ENCODE measurements at places on chromosomes 3 and 15.

- peak; percentile 54 for DNase-seq
Measured at GRCh38 chr15:67833710-67834511, 5.9 kb downstream of the RNU6-1 start.

DNA sequence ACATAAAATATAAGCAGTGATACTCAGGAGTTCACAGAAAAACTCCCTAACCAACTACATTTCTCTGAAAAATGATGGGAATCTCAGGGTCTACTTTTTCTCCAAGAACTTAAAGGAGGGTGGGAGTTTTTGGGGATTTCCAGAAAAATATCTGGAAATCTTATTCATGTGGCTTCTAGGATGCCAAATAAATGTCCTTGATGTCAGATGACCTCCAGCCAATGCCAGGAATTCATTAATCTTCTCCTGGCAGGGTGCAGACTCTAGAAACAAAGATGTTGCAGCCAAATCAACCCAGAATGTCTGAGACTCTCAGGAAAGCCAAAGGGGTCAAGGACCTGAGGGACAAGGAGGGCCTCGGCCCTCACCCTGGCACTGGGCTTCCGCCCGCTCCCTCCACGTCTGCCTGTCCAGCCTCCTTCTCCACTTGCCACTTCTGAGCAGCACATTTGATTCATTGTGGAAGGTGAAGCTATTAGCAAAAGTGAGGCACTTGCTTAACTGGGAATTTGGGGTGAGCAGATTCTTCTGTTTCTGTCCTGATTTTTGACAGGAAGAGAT is 61.9 kb upstream of the HEG1 start:
- no peak for DNase-seq

DNA sequence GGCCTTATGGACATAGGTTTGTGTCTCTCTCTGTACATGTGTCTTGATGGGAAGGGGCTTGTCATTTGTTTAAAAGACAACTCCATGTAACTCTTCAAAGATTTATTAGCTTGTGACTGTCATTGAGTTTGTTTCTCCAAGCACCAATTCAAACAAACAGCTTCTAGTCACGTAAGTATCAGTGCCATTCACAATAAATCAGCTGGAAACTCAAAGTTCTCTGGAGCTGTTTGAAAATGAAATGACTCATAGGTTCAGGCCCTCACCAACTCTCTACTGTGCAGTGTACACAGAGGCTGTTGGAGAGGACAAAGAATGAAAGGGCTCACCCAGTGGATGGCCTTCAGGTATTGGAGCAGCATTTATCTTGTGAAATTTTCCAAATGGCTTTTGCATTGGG is 476.3 kb downstream of the AGBL1 start:
- no peak for DNase-seq

GRCh38 chr3:175511219-175511785 is 652.2 kb downstream of the NAALADL2 start:
- no peak for DNase-seq

GRCh38 chr3:129006864-129007263 is 5.8 kb downstream of the EFCC1 start:
- DNase-seq, result no peak

- DNase-seq, result no peak
Measured at GRCh38 chr3:122598556-122598955, 21.1 kb downstream of the PARP15 start.

GRCh38 chr15:63385911-63386531 is 4.4 kb upstream of the CA12 start:
- no peak for DNase-seq

DNA sequence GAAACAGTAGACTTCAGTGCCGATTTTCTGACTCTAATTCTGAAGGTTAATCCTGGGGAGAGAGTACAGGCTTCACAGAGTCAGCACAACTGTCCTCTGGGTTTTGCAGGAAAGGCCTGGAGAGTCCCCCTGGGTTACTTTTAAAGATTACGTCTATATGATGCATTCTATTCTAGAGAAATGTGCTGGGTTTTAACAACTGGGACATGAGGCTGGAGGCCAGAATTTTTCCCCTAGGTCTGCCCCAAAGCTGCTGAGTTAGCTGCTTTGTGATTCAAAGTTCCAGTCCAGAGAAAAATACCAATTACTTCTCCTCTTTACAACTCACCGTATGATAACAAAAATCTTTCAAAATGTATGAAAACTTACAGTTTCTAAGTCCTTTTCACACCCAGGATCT is 240.7 kb upstream of the TPRG1 start:
- no peak for DNase-seq

GRCh38 chr3:151268267-151269235 is 9.8 kb downstream of the P2RY14 start:
- no peak for DNase-seq

- DNase-seq, result no peak
Measured at GRCh38 chr3:64440498-64440897, 215.2 kb upstream of the PRICKLE2 start.

DNA sequence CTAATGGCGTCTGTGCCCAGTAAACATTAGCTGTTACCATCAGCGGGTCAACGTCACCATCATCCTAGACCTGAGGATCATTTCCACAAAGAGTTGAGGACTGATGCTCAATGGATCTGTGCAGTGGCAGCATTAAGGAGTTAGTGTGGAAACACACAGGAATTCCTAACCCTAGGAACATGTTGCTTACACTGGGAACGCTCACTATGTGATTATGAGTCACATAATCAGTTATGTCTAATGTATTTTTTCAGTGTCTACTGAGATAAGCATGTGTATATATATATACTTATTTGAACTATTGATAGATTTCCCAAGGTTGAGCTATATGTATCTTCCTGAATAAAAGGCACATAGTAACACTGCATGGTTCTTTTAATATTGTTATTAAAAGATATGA is 19.0 kb downstream of the ARNT2 start:
- no peak for DNase-seq

GRCh38 chr15:51108933-51109550 is 14.3 kb upstream of the TNFAIP8L3 start:
- DNase-seq, result no peak

- no peak for DNase-seq
Measured at GRCh38 chr3:99645277-99646106, 7.1 kb downstream of the COL8A1 start.

DNA sequence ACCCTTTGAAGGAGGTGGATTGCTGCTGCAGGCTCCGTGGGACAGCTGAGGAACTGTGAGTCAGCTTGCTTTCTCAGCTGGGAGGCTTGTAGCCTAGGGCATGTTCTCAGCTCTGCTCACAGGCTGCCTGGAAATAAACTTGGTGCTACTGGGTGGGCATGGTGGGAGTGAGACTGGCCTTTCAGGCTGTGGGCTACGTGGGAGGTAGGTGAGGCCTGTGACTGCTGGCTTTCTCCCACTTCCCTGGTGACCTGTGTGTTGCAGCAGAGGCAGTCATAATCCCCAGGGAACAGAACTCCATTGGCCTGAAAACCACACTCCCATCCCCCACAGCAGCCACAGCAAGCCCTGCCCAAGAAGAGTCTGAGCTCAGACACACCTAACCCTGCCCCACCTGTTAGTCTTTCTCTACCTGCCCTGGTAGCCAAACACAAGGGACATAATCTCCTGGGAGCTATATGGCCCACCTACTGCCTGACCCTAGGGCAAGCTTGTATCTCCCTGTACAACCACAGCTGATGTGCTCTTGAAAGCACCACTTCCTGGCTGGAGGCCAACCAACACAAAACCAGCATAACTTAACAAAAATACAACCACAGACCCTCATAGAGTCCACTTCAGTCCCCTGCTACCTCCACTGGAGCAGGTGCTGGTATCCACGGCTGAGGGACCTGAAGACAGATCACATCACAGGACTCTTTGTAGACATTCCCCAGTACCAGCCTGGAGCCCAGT is 236.5 kb downstream of the SQOR start:
- no peak for DNase-seq

- no peak for DNase-seq
Measured at GRCh38 chr15:98083203-98083910, 122.9 kb downstream of the ARRDC4 start.

GRCh38 chr3:138945709-138946662 is 951 bp downstream of the FOXL2 start:
- no peak for DNase-seq

GRCh38 chr15:57018151-57018550 is 99.7 kb downstream of the TCF12 start:
- DNase-seq, result no peak

GRCh38 chr15:78421238-78421965 is 16.6 kb upstream of the IREB2 start:
- no peak for DNase-seq

DNA sequence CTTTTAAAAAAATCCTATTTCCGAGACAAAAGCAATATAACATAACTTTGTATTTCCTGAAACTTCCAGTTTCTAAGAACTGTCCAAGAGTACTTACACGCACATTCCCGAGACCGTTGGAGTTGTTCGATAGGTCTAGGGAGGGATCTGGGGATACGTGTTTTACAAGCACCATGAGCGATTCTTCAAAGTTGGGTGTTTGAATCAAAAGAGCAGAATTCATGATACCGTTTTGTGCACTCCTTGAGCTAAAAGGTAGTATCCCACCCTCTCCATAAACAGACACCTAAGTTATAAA is 700 bp upstream of the EDEM1 start:
- no peak for DNase-seq

DNA sequence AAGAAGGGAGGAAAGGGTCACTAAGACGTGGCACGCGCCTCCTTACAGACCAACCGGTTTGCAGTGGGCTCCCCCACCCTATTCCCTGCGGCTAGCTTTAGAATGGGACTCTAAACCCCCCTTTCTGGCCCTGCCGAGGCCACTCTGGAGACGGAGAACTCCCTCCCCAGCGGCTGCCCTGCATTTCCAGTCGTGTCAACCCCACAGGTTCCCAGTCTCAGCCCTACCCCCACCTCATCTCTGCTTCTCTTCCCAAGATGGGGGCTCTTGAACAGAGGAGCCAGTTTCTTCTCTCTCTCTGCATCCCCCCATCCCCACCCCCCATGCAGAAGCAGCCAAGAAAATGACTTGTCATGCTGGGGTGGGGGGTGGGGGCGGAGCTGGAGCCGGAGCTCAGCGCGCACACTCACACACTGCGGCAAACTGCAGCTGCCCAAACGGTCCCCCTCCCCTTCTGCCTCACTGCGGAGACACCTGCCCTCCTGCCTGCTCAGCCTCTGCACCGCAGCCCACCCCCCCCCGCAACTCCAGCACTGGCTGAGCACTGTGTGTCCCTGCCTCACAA is 871 bp downstream of the MAP1A start:
- no peak for DNase-seq

DNA sequence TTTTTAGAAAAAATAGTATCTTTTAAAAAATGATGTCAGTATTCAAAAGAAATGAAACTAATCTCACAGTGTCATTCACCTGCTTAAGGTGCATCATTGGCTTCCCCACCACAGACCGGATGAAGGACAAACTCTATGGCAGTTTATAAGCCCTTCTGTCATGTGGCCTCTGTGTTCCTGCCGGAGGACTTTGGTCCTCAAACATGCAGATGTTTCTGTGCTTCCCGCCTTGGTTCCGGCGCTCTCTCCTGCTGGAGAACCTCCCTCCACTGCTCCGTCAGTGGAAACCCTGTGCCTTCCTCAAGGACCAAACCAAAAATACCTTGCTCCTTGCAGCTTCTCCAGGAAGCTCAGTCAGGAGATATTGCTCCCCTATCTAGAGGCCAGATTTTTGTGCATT is 326.3 kb downstream of the UACA start:
- no peak for DNase-seq

DNA sequence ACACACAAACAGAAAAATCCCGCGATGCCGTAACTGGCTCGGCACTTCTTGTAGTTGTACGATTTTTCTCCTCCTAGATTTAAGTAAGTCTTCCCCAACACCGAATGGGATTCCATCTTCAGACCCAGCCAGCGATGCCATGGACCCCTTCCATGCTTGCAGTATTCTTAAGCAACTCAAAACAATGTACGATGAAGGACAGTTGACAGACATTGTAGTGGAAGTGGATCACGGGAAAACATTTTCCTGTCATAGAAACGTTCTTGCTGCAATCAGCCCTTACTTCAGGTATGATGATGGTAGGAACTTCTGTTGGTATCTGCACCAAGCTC is 763 bp downstream of the KBTBD8 start:
- DNase-seq, result no peak

- no peak for DNase-seq
Measured at GRCh38 chr3:171028779-171029232, 2.3 kb upstream of the SLC2A2 start.

DNA sequence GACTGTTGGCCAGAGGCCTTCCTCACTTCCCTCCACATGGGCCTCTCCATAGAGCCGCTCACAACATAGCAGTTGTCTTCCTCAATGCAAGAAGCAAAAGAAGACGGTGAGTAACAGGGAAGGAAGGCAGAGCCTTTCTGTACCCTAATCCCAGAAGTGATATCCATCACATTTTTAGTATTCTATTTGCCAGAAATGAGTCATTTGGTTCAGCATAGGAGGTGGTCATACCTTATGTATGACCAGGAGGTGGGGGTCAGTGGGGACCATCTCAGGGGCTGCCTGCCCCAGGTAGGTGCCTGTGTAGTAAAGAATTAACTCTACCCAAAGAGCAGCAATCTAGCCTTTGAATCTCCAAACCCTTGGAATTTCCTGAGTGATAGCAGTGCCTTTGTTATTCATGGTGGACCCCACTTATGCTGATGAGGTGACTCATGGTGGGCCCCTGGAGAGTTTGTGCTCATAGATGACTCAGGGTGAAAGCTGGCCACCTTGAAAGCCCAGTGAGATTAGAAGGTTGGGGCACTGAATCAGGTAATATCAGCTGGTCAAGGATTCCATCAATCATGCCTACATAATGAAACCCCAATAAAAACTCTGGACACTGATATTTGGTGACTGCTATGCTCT is 323.9 kb upstream of the IGF1R start:
- no peak for DNase-seq

DNA sequence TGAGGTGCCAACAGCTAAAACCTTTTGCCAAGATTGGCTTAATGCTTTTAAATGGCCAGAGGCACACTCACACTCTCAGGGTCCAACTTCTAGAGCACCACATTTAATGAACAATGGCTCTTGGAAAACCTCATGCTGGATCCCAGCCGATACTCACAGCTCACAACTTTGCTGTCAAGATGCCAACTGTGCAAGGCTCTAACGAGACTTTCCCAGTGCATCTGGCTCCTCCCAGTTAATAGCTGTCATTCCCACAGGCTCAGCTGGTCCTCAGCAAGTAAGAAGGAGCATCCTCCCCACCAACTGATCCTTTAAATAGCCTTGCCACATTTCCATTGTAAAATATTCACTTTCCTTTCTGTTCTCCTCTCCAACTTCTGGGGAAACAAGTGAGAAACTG is 20.3 kb upstream of the FRMD4B start:
- no peak for DNase-seq

DNA sequence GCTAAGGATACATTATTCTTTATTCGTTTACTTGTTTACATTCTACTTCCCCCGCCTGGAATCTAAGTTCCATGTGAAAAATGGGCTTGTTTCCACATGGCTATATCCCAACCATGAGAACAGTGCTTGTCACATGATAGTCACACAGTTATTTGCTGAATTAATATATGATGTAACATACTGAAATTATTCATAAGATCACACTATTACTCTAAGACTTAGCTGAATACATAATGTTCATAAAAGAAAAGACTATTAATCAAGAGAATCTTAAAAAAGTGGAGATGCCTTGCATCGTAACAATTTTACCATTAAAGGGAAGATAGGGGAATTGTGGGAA is 6.5 kb downstream of the PBRM1 start:
- no peak for DNase-seq
